ENCODE measurements at places on chromosomes 3 and 15. TPM values are rescaled to one million over a fixed set of nuclear protein-coding genes. Genes with fewer than 3 reads are reported as not detected.

- no peak for DNase-seq
Measured at GRCh38 chr3:188941103-188941502, 230.7 kb upstream of the TPRG1 start.

- no peak for DNase-seq
Measured at GRCh38 chr15:57692709-57693108, 13.8 kb upstream of the POLR2M start.

SPATA12 gene
- not detected for total RNA-seq

PLA2G4E gene
- total RNA-seq: not detected

RGMA gene
- total RNA-seq: 26.3 TPM
